ENCODE measurements at places on chromosomes 6 and 20.

GRCh38 chr6:163513570-163514166, 99.2 kb downstream of the QKI start:
- no peak for DNase-seq

DNA sequence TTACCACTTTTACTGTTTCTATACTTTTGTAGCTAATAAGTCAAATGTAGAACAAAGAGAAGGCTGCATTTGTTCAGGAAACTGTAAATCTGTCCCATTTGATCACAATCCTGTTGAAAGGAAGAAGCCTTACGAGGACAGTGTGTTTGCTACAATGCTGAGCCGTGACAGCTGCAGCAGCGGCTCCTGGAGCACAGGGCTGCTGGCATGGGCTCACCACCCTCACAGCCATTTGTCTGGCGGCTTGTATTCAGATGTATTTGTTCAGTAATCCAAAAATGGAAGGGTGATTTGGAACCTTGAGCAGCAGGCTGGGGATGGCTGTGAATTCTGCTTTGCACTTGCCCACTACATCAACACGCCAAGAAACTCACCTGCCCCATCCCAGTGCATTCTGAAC, 5.7 kb downstream of the TUBB2A start:
- DNase-seq, result no peak

- no peak for DNase-seq
Measured at GRCh38 chr20:15739035-15739434, 834.2 kb downstream of the KIF16B start.

- DNase-seq, result no peak
Measured at GRCh38 chr6:13873288-13874190, 51.2 kb upstream of the RNF182 start.

DNA sequence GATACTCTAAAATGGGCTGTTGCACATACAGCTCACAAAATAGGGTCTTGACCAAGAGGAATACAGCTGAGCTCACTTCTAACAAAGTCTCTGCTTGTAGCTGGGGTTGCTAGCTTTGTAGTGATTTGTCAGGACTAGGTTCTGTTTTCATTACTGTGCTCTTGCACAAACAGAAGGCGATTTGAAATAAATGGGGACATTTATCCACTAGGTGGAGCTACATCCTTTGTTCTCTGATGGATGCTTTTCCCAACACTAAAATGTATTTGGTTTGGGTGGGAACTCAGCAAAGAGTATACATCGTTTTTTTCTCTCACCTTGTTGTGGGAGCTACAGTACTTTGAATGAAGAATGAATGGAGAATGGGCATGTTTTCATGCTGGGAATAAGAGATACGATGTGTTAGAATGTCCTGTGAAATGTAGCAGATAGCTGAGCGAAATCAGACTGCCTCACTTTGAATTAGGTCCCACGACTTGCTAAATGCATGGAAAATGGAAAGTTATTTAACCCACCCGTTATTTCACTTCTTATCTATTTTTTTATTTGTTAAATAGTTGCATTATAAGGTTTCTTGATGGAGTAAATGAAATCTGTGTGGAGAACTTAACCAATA, 494.7 kb upstream of the MAP3K7 start:
- peak; percentile 37 for DNase-seq

DNA sequence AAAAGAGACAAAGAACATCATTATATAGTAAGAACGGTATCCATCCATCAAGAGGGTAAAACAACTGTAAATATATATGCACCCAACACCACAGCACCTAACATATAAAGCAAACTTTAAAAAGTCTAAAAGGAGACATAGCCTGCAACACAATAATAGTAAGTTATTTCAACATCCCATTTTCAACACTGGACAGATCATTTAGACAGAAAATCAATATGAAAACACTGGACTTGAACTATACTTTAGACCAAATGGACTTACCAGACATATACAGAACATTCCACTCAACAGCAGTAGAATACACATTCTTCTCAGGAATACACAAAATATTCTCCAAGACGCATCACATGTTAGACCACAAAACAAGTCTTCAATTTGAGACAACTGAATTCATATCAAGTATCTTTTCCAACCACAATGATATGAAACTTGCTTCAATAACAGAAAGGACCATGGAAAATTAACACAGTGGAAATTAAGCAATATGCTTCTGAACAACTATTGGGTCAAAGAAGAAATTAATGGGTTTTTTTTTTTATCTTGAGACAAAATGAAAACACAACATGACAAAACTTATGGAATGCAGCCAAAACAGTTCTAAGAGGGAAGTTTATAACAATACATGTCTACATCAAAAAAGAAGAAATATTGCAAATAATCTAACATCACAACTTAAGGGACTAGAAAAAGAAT, 23.9 kb upstream of the ASF1A start:
- DNase-seq, result no peak
